T-helper 22 cell (primary cell): ENCODE measurements at places on chromosomes 12 and 14.

DNA sequence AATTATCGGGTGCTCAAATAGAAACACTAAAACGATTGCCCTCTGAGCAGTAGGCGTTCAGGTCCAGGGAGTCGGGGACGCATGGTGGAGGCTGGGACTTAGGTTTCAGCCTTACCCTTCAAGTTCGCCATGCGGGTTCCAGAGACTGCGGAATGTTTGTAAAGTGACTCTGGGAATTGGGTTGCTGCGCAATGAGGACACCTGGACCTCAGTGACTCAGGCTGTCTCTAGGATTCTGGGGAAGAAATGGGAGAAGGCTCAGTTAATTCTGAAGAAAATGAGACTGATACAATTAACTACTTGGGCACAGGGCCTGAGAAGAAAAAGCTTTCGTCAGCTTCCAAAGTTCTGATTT lies 1.1 kb downstream of the LGALS3 start:
- DNase-seq = no peak

DNA sequence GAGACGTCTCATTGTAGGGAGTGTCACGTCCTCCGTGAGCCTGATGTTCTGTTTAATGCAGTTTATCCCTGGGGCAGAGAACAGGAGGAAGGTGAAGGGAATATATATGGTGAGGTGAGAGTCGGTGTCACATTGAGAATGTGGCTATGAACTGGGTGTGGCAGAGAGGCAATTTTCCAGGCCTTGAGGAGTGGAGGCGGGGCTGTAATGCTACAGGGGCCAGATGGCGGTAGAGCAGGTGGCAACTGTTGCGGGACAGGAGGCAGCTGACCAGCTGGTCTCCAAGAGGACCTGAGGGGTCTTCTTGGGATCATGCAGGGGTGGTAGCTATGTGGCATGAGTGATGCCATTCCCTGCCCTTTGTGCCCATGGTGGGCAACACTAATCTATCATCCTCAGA lies 59.6 kb downstream of the CACNA1C start:
- DNase-seq = no peak

GRCh38 chr12:114918535-114919233 lies 234.7 kb upstream of the TBX3 start:
- DNase-seq = no peak

DNA sequence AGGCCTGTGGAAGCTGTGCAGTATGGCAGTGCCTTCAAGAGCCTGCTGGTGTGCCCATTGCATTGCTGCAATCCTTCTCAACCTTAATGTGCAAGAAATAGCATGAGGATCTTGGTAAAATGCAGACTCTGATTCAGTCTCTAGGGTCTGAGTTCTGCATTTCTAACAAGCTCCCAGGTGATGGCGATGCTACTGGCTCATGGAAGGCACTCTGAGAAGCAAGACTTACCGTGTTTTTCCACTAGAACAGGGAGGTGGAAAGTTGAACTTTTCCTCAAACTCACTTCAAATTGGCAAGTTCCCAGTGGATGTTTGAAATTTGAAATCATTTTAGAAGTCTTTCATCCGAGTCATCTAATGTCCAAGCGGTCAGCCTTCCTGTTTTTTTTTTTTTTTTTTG lies 55.5 kb downstream of the MYRFL start:
- DNase-seq = no peak

- DNase-seq = no peak
Measured at GRCh38 chr12:7373226-7373625, 69.4 kb downstream of the ACSM4 start.

DNA sequence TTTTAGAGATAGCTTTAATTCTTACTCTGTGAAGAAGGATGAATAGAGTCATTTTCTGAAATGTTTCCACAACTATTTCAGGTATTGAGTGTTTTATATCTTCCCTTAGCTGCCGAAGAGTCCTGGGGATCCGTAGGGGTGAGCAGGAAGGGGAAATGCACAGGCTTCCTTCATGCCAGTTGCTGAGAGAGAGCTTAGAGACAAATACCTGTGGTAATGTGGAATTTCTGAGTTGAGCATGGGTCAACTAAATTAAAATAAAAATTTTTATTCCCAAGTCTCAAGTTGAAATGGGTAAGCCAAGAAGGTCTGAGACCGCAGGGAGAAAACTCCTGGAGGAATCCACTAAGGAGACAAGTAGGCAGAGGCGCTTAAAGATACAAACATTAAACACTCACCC lies 185.7 kb downstream of the DAD1 start:
- no peak for DNase-seq

DNA sequence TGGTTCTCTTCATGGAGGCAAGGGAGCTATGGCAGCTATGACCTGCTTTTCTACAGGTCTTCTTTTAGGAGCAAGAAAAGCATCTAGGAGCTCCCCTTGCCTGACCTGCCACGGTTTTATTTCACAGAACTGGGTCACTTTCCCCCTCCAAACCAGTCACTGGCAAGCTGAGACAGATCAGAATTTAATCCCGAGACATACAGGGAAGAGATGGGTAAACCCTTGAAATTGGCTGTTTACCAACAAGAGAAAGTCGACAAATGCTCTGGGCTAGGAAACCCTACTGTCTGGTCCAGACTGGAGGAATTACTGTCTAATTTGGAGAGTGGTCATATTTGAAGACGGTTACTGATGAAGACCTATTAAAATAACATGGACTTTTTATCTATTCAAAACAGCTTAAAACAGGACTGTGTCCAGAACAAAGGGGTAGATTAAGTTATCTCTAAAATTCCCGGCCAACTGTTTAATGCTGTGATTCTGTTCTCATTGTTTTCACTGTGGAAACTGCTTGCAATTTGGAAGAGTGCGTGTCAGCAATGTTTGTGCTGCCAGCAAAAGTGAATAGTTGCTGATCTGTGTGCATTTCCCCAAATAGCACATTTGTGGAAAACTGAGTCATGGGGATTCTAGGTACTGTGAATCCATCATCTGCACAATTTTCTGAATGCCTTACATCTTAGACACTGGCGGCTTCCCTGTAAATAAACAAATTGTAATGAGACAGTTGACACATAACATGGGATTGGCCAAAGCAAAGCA lies 73.4 kb upstream of the EEA1 start:
- no peak for DNase-seq

DNA sequence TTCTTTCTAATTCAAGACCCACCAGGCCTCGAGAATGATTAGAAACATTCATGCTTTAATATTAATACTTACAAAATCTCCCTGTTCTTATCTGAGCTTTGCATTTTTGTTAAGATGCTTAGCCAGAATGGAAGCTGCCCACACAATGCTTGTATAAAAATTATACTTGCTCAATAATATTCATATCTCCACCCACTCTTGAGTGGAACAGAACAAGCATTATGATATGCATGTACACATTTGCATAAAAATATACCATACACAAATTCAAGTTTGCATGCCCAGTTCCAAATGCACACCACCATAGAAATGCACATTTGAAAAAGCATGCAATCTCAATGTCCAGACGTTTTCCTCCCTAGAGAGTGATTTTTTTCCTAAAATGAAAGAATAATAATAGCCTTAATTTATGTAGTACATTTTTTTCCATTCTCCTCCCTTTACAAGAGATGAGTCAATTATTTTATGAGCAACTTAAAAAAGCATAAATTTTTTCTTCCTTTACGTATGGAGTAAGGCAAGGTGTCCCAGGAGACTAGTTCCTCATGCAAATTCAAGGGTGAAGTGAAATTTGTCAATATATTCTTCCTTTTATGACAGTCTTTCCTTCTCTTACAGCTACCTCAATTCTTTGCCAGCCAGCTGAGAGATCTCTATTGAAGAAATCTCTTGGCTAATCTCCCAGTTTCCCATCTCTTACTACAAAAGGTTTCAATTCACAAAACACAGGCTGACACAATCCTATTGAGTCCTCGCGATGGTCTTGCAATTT lies 313.1 kb upstream of the GARIN6 start:
- no peak for DNase-seq

DNA sequence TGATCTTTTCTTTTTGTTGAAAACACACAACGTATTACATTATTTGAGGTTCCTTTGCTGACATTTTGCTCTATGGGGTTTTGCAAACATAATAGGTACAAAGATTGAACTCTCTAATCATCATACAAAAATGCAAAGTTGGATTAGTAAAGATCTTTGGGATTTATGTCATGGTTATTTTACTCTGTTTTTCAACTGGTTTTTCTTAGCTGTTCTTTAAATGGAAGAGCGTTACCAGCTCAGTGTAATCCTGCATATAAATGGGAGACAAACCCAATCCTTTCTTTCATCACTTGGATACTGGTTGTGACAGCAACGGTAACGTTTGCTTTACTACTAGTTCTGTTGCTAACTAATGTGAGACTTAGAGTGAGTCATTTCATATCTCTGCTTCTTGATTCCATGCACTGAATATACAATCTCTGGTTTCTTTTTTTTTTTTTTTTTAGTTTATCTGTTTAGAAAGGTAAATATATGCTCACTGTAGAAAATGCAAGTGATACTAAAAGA lies 104.9 kb upstream of the NOVA1 start:
- no peak for DNase-seq

- DNase-seq = no peak
Measured at GRCh38 chr12:130236446-130236845, 74.2 kb downstream of the FZD10 start.

DNA sequence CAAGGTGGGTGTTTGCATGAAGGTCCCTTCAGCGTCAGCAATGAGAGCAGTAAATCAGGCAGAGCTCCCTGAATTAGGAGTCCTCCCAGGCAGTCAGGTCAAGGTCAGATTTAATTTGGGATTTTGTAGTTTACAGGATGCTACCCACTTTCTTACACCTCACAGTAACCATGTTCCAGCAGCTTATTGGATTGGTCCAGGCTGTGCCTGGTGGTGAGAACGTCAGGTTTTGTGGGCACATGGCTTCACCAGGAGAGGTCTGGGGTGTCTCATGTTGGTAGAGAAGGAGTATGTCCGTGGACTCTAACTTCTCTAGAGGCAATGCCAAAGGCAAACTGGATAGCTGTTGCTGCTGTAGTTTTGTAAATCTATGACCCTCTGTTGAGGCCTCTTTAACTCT lies 158.3 kb downstream of the CACNA1C start:
- DNase-seq = no peak

DNA sequence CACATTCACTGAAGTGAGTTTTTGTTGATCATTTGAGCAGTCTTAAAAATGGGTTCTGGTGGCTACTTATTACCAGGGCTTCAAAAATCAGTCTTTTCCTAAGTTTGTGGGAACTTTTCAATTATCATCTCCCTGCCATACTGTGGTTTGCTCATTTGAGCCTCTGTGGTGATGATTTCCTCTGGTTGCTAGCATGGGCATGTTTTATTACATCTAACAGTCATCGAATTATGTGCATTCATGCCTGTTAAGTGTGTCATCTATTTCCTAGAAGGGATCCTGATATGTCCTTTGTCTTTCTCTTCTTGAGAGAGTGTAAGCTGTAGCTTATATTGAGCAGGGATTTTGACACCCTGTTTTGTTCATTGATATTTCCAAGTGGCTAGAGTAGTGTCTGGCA lies 116.8 kb downstream of the WIF1 start:
- no peak for DNase-seq

DNA sequence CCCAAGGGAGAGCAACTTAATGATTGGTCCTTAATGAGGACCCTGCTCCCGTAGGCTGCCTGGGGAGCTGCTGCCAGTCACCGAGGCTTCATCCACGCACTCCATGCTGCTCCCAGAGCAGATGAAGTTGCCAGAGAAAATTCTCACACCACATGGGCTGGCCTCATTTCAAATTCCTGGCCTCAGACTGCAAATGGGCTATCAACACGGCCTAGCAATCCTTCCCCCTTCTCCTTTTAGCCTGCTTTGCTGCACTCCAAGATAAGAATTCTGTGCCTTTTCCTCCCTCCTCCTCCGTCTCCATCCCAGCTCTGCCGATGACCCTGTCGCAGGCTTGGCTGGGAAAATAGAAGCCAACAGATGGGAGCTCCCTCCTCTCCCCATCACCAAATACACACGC lies 10.8 kb upstream of the DGLUCY start:
- DNase-seq = no peak

GRCh38 chr12:75756771-75757170 lies 245.4 kb upstream of the KRR1 start:
- no peak for DNase-seq

- no peak for DNase-seq
Measured at GRCh38 chr14:90140956-90141316, 79.1 kb downstream of the KCNK13 start.

DNA sequence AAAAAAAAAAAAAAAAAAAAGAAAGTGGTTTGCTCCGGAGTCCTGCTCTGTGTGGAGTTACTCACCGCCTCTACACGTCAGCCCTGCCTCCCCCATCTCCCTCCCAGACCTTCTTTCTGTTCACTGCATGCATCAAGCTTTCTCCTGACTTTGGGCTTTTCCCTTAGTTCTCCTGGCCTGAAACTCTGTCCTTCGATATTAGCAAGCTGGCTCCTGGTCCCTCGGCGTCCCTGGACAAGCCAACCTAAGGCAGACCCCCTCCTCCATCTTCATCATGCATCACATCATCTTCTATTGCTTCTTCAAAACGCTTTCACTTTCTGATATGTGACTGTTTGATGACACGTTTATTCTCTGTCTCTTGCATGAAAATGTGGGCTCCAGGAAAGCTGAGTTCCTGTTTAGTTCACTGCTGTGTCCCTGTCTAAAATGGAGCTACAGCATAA lies 40.6 kb downstream of the SLC15A4 start:
- DNase-seq = no peak

- DNase-seq = no peak
Measured at GRCh38 chr12:112480931-112481330, 62.2 kb downstream of the PTPN11 start.

- DNase-seq = no peak
Measured at GRCh38 chr14:20428802-20429201, 7.2 kb downstream of the KLHL33 start.

DNA sequence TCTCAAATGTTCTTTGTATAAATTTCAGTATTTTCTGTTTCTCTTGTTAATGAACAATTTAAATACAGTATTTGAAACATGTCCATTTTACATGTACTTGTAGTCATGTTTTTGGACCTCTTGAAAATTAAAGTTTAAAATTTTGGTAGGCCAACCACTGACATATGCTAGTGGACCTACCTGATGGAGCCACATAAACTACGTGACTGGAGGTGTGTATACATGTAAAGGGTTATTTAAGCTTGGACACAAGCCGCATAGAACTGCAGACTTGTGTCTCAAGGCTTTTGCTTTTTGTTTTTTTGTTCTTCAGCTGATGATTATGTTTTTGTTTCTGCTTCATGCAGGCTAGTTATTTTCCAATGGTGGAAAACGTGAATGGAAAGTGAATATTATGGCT lies 568.5 kb upstream of the MDGA2 start:
- DNase-seq = no peak

DNA sequence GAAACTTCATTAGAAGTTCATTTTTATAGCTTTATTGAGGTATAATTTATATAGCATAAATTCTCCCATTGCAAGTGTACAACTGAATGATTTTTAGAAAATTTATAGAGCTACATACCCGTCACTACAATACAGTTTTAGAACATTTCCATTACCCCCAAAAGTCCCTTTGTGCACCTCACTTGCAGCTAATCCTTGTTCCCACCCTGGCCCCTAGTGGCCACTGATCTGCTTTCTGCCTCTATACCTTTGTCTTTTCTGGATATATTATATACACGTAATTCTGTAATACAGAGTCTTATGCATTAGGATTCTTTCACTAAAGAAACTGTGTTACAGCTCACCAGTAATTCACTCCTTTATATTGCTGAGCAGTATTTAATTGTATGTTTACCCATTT lies 145.1 kb upstream of the DIO2 start:
- DNase-seq = no peak

- DNase-seq = no peak
Measured at GRCh38 chr14:56666716-56667115, 87.1 kb downstream of the TMEM260 start.
